ENCODE measurements at places on chromosomes 13 and 19.

- no peak for DNase-seq
Measured at GRCh38 chr13:29771247-29771646, 79.2 kb downstream of the UBL3 start.

DNA sequence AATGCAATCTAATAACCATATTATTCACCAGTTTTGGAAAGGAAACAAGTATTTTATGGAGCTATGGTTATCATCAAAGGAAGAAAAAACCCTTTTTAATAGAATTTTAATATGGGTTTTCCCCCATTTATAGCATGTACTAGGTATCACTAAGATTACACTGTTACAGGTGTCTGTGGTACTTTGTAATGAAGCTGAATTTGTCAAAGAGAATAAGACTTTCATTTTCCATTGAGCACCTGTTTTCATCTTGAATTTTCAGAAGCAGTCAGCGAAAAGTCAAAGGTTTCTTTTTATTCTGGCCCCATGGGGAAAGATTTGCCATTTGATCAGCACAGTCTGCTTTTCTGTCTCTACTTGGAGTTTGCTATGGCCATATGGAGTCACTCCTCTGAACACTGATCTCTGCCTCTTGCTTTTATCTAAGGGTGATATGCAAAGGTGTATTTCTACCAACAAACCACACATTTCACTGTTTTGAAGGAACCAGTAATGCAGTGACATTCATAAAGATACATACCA lies 590.0 kb downstream of the DCT start:
- DNase-seq = no peak

GRCh38 chr19:29442094-29442493 lies 83.7 kb upstream of the VSTM2B start:
- no peak for DNase-seq

DNA sequence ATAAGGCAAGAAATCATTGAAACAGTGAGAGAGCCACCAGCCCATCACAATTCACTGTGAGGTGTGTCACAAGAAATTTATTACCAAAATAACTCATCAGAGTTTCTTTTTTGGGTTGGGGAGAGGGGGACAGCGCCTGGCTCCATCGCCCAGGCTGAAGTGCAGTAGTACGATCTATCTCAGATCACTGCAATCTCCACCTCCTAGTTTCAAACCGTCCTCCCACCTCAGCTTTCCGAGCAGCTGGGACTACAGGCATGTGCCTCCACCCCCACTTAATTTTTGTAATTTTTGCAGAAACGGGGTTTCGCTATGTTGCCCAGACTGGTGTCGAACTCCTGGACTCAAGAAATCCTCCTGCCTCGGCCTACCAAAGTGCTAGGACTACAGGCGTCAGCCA lies 3.6 kb downstream of the IFNL1 start:
- DNase-seq = no peak

- DNase-seq = no peak
Measured at GRCh38 chr13:49369866-49370265, 74.0 kb downstream of the CAB39L start.

- DNase-seq = no peak
Measured at GRCh38 chr19:42273407-42274064, 4.5 kb downstream of the CIC start.

- DNase-seq = no peak
Measured at GRCh38 chr13:20815464-20815863, 41.7 kb upstream of the EEF1AKMT1 start.

GRCh38 chr19:11736696-11737095 lies 2.0 kb downstream of the ZNF823 start:
- DNase-seq = no peak

DNA sequence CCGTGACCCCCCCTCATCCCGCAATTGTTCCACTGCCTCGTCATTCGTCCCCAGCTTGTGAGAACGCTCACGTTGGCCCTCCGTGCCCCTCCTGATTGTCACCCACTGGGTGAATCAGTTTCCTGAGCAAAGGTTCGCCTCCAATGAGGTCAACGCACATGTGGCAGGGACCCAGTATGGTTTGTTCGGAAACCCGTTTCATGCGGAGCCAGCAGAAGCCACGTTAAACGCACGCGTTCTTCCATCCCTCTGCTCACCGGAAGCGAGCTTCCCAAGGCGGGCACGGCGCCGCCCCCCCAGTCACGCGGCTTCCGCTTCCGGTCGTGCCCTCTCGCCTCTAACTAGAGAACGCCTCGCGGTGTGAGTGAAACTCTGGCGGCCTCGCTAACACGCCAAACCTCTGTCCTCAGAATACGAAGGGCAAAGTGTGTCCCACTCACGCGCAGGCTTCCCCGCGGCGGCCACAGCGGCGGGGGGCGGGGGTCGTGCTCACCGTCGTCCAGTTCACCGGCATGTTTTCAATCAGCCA lies 18.0 kb upstream of the CFAP97D2 start:
- DNase-seq = no peak

DNA sequence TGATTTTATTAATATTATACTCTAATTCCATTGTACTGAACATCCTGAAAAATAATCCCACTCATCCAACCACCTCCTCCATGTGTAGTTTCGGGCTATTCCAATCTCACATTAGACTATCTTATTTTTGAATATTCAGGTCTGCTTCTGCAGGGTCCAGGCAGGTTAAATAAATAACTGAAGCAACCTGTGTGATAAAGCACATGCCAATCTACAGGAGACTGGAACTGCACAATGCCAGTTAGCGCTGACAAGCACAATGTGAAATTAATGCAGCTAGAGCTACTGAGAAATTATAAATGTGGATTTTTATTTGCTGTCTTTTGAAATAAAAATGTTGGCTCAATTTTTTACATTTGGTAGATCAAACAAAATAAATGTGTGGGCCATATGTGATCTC lies 540.1 kb upstream of the ATXN8OS start:
- no peak for DNase-seq

DNA sequence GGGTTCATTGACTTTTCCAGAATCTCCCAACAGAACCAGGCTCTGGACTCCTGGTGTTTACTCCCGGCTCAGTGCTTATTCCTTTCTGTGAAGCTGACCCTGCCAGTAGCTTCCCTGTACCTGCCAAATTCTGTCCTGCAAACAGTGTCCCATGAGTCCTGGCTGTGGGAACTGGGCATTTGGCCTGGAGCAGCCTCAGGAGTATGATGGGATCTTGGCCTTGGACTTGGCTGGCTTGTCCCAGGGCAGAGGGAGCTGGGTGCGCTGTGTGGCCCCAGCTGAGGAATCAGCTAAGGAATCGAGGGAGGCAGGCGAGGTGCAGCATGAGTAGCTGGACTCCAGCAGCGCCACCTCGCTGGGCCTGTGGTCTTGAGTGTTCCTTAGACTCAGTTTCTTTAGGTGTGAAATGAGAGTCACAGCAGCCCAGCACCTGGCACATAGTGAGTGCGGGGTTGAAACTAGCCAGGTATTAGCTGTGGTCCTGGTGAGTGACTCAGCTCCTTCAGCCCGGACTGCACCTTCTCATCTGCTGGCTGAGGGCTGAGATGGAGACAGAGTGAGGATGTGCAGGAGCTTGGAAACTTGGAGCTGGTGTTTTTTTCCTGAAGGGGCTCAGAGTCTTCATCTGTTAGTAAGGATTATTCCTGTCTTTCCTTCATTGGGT lies 10.4 kb downstream of the CLASRP start:
- no peak for DNase-seq

- DNase-seq = peak; percentile 53
Measured at GRCh38 chr19:19460761-19461265, 54.5 kb downstream of the TSSK6 start.
